Nephron progenitor cell (in vitro differentiated cells): ENCODE measurements at places on chromosomes 16 and 17.

DNA sequence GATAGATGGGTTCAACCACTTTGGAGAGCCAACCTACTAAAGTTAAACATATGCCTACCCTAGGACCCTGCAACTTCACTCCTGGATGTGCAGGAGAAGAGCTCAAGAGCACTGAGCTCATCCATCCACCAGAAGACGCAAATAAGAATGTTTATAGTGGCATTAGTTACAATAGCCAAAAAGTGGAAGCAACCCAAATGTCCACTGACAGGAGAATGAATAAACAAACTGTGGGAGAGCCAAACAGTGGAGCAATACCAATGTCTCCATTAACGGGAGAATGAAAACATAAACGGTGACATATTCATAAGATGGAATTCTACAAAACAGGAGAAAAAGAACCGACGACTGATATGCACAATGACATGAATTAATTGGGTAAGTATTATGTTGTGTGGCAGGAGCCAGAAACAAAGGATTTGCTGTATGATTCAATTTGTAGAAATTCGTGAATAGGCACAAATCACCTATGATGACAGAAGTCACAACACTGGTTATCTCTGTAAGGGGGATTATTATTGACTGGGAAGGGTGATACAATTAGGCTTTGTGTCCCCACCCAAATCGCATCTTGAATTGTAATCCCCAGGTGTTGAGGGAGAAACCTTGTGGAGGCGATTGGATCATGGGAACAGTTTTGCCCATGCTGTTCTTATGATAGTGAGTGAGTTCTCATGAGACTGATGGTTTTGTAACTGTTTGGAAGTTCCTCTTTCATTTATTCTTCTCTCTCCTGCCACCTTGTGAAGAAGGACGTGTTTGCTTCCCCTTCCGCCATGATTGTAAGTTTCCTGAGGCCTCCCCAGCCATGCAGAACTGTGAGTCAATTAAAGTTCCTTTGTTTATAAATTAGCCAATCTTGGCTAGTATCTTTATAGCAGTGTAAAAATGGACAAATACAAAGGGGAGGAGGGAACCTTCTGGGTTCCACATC lies 57.9 kb upstream of the PLCG2 start:
- DNase-seq = no peak

DNA sequence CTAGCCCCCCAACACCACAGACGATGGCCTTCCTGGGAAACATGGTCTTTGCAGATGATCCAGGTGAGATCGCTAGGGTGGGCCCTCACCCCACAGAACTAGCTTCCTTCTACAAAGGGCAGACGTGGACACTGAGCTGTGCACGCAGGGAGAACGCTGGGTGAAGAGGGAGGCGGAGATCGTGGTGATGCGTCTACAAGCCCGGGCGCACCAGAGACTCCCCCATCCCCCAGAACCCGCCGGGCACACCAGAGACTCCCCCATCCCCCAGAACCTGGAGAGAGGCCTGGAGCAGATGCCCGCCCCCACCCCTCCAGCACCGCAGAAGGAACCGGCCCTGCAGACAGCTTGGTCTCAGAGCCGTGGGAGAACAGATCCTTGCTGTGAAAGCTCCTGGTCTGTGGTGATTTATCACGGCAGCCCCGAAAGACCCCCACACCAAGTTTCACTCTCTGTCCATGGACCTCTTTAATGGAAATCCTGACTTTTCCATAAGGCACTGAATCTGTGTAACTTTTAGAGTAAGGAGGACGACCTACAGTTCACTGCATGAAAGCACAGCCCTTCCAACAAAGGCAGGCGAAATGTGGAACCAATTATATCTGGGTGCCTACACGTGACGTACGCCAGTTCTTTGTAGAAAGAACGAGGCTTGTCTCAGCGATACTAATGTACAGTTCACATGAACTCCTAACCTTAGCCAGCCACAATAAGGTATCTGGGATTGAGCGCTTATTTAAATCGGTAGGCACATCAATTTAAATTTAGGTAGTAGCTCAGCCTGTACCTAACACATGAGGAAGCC lies 88.5 kb downstream of the ANKRD11 start:
- DNase-seq = no peak

GRCh38 chr16:49494891-49495566 lies 121.4 kb downstream of the C16orf78 start:
- DNase-seq = no peak

GRCh38 chr17:83192161-83192788 lies 112.9 kb downstream of the METRNL start:
- peak; percentile 0 for DNase-seq

DNA sequence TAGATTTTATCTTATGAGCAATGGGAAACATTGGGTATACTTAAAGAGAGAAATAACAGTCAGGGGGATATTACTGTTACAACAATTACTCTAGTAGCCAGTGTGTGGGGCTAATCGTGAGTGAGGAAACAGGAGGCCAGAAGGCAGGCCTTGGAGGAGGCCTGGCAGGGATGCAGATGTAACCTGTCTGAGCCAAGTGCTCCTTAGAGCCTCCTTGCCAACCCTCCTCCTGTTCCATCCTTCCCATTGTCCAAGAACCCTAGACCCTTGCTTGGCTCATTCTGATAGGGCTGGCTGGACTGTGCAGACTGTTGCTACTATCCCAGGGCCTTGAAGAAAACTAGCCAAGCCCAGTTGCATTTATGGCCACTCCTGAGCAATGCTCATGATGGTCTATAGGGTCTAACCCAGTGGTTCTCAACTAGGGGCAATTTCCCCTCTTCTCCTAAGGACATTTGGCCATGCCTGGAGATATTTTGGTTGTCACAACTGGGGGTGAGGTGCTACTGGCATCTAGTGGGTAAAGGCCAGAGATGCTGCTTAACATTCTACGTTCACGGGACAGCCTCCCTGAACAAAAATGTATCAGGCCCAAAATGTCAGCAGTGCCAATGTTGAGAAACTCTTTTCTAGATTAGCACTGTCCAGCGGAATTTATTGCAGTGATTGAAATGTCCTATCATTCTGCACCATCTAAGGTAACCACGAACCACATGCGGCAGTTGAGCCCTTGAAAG lies 24.4 kb upstream of the WSCD1 start:
- no peak for DNase-seq

DNA sequence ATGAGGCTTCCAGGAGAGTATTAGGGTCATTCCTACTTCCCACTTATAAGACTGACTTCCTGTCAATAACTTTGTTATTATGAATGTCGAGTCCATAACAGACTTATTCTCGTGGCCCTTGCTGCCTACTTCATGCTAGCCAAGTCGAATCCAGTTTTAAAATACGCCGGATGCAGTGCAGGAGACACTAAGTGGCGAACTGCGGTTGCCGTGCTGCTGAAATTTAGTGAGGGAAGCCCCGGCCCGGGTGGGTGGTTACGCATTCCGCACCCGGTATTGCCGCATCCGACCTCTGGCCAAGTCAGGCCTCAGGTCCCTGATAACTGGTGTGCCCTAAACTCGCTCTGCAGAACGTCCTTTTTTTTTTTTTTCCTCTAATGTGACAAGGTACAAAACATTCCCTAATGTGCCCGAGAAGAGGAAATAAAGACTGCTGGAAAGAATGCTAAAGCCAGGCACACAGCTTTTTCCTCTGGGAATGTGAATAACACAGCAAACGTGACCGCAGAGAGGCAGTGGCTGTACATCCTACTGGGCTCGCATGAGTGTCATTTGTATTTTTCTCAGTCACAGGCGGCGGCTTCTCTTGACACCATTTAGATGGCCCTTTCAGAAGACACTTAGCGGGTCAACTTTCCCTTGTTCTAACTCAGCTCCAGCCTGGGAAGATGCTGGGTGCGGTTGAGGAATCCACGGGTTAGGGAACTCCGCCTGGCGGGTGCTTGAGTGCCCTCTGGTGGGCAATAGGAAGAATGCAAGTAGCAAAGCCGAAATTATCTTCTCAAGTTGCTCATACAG lies 7.1 kb upstream of the AKTIP start:
- DNase-seq = peak; percentile 66

- no peak for DNase-seq
Observed at GRCh38 chr17:5210614-5211252, 19.1 kb upstream of the ZNF594 start.

GRCh38 chr17:40480501-40481003 lies 20.9 kb downstream of the TNS4 start:
- no peak for DNase-seq

- no peak for DNase-seq
Observed at GRCh38 chr17:70976447-70976846, 807.1 kb downstream of the KCNJ2 start.

- no peak for DNase-seq
Observed at GRCh38 chr16:2848933-2849725, 8.8 kb downstream of the PRSS22 start.

- no peak for DNase-seq
Observed at GRCh38 chr16:12805066-12805465, 1.4 kb upstream of the CPPED1 start.

GRCh38 chr16:85169333-85170065 lies 57.2 kb upstream of the CIBAR2 start:
- DNase-seq = peak; percentile 59

DNA sequence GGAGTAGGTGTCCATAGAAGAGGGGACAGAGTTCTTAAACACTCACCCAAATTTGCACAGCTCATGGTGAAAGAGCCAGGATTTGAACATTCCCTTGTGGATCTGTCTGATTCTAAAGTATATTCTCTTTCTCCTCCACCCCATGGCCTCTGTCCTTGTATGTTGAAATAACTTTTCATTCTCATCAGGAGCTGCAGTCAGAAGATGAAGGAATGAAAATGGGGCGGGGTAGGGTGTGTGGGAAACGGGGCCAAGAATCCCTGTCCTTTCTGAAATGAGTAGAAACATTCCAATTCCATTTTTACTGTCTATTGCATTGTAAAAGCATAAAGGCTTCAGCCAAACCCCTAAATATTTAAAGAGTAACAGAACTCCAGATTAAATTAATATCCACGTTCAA lies 42.8 kb downstream of the NOG start:
- no peak for DNase-seq

GRCh38 chr16:27977966-27978365 lies 85.5 kb downstream of the GSG1L start:
- no peak for DNase-seq

DNA sequence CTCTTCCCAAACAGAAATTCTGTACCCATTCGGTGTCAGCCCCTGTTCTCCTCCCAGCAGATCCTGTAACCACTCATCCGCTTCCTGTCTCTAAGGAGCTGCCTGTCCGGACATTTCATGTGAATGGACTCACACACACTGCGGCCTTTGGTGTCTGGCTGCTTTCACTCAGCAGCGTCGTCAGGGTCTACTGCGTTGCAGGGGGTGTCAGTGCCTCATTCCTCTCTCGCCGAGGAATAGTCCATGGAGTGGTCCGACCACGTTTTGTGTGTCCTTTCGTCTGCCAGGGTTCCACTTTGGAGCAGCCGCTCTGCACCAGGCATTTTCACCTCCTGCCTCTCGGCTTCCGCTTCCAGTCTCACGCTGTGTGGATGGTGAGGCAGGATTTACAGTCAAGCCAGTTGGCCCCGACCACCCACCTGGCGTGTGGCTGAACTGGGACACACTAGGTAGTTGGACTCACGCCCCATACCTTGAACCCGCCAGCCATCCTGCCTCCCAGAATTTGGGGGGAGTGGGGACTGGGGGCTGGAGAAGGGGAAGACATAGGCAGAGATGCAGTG lies 188.2 kb upstream of the CIBAR2 start:
- no peak for DNase-seq

DNA sequence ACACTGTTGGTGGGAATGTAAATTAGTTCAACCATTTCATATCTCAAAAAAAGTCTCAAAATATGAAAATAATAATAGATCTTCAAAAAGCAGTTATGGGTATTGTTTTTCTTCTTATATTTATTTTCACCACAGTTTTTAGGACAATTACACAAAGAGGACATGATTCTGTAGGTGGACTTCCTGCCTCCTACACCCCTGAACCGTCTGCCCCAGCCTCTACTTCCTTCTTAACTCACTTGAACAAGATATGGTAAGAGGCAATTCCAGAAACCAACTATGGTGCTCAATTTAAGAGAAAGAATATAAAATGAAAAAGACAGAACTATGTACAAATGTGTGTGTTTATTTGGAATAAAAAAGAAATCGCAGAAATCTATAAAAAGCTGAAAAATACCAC lies 74.1 kb upstream of the MON1B start:
- no peak for DNase-seq

- no peak for DNase-seq
Observed at GRCh38 chr16:24617502-24617901, 78.1 kb downstream of the RBBP6 start.

- no peak for DNase-seq
Observed at GRCh38 chr17:35210741-35211140, 16.5 kb upstream of the SLC35G3 start.

GRCh38 chr17:39064374-39064773 lies 87.1 kb downstream of the PLXDC1 start:
- DNase-seq = no peak

- no peak for DNase-seq
Observed at GRCh38 chr16:24463196-24463945, 76.0 kb upstream of the RBBP6 start.

DNA sequence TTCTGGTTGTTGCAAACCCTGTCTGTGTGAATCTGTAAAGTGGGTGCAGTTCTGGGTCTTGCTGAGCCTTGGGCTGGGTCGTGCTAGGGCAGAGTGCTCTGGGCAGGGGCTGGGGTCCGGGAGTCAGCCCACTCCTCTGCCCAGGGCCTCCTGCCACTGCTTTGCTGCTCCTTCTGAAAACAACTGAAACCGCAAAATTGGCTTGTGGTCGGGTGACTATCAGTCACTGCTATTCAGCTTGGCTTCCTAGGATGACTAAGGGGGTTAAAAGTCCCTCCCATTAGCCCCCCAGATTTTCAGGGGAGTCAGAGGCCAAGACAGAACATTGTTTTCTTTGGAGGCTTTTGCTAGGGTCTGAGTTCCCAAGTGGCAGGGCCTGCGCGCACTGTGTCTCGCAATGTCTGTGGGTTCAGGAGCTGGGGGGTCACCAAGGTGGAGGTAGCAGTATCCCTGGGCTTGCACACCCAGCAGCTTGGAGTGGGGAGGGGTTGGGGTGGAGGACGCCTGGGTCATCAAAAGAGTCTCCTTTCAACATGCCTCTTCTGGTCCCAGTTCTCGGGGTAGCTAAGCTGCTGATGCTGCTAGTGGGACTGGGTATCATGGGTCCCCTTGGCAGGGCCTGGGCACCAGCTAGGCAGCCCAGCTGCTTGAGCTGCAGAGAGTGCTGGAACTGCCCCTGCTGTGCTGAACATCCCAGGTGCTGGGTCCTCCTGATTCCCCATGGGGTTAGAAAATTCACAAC lies 13.5 kb upstream of the TBX21 start:
- DNase-seq = no peak

DNA sequence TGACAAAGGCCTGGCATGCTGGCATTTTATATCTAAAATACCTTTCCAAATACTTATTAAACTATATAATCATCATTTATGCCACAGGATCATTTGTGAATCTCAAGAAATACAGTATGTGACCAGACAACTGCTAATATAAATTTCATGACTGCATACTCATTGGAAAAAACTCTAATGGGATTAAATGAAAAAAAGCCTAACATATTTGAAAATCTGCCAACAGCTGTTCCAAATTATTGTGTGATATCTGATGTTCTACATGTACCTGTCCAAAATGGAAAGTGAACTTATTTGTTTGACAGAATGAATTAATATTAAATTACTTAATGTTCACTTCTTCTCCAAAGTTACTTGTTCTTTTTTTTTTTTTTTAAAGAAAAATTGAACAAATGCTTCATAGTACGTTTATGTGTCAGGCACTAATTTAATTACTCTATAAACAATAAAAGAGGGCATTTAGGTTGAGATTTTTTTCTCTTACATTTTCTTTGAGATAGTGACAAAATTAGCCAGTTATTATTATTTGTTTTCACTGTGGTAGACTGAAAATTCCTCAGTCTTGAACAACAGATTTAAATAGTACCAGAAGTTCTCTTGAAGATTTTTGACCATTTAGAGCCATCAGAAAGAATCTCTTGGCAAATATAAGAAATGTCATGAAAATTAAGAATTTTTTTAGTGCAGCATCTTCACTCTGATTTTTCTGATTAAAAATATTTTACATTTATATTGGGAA lies 114.0 kb downstream of the FTO start:
- no peak for DNase-seq
